MV-4-11 (cell line): ENCODE measurements at places on chromosomes 3 and 15.

DNA sequence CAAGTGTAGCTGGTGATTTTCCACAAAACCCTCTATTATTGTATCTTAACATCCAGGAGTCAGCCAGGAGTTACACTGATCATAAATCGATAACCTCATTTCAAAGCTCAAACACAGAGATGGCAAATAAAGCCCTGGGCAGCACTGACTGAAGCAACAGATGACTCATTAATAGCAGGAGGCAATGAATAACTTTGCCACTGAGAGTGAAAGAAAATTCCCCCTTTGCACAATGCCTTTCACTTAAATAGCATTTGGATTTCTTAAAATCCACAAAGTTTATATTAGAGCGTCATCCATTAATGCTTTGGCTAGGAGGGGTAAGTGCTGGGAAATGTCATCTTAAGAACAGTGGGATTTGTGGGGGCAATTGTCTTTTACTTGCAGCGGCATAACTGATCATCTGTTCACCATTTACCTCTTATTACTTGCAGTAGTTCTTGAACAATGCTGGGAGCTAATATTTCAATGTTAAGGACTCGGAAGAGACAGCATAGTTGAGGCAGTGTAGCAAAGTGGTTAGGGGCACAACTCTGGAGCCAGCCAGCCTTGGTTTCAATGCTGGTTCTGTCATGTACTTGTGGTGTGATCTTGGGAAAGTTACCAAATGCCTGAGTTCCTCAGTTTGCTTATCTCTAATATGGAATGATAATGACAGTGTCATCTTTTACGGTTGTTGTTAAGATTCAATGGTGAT lies 630.4 kb upstream of the TBL1XR1 start:
- DNase-seq = no peak

DNA sequence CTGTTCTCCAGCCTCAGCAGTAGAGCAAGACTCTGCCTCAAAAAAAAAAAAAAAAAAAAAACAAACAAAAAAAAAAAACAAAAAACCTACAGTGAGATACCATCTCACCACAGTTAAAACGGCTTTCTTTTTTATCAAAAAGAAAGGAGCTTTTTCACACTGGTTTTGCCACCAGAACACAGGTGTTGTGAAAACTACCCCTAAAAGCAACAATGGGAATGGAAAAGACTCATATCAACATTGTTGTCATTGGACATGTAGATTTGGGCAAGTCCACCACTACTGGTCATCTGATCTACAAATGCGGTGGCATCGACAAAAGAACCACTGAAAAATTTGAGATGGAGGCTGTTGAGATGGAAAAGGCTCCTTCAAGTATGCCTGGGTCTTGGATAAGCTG lies 24.8 kb upstream of the SLC25A38 start:
- no peak for DNase-seq

- peak; percentile 49 for DNase-seq
Measured at GRCh38 chr3:127013758-127014535, 31.0 kb downstream of the PLXNA1 start.

DNA sequence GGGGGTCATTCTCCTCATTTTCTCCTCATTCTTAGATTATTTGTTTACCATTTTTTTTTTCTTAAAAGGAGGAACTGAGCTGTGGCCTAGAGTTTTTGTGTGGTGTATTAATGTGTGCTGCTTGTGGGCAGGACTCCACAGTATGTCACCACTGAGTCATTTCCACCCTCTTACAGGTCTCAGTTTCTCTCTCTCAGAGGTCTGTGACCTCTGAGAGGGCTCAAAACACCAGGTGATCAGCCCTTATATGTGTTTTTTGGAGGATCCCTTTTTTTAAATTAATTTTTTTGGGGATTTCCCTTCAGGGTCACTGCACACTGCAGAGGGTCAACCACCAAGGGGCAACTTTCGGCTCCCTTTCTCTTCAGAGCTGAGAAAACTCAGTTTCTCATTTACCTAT lies 166.4 kb downstream of the SUCNR1 start:
- peak; percentile 33 for DNase-seq

GRCh38 chr15:63763476-63764123 lies 70.1 kb downstream of the HERC1 start:
- DNase-seq = peak; percentile 58

- no peak for DNase-seq
Measured at GRCh38 chr15:68387381-68388143, 44.4 kb downstream of the ITGA11 start.

DNA sequence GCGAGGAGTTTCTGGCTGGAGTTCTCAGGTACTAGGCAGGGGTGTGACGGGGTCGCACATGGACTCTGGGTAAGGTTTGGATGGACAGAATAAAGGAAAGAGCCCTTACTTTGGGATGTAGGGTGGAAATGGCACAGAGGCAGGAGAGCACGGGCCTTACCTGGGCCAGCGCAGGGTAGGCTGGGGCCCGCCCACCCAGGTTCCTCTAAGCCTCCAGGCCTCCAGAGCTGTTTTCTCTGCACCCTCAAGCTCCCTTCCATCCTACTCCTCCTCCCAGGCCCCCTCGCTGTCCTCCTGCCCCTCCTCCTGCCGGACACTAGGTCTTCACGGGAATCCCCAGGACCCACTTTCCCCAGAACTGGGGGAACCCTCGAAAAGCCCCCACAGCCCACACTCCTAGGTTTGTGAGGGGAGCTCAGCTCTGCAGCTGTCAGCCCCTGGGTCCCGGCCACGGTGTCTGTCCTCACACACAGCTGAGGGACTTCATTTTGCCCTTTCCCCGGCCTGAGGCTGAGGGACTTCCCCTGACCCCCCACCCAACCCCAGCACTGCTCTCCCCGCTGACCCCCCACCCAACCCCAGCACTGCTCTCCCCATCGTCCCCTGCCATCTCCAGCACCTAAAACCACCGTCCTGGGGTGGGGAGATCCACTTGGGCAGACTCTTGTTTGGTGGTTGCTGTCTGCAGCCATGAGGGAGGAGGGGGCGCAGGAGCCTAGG lies 53.0 kb upstream of the PCSK6 start:
- DNase-seq = no peak

DNA sequence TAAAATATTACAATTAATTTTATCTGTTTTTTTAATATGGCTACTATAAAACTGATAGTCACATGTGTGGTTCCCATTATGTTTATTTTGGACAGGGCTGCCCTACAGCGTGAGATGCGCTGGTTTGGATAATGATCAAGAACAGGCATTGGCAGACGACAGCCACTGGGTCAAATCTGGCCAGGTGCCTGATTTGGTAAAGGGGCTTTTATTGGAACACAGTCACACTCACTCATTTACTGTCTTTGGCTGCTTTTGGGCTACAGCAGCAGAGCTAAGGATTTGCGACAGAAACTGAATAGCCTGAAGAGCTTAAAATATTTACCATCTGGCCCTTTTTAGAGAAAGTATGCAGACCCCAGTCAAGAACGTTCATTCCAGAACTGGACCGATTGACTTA lies 724.2 kb upstream of the CFAP20DC start:
- DNase-seq = no peak

DNA sequence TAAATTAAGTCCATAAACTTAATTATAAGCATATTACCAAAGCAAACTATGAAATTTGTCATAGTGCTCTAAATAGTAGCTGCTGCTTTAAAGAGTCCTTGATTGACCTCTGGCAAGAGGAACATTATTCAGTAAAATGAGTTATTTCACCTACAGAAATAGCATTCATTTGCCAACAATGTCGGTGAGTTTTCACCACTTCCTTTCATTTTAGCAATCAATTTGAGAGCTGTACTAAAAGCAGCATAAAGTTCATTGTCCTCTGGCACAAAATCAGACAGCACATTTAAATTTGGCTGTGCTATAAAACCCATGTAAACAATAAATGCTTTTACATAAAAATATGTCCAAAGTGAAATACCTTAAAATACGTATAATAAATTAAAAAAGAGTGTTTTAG lies 1515.7 kb downstream of the SI start:
- no peak for DNase-seq

DNA sequence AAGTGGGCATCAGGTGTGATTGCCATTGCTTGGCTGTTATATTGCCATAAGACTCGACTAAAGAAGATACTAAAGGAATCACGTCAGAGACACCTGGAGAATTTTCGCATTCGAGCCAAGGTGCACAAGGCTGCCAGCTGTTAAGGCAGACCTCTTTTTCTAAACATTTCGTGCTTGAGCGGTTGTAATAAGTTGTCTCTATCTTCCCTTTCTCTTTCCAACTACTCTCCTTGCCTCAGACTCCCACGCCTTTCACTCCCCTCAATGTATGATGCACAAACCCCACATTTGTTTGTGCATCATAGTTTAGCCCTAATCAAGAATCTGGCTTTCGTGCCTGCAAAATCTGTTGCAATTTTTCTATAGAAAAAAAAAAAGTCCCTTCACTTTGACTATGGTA lies 118.0 kb downstream of the IQCH start:
- DNase-seq = no peak

- no peak for DNase-seq
Measured at GRCh38 chr3:10319251-10319650, 1.7 kb downstream of the SEC13 start.

- DNase-seq = no peak
Measured at GRCh38 chr3:108862865-108863798, 40.5 kb downstream of the TRAT1 start.

DNA sequence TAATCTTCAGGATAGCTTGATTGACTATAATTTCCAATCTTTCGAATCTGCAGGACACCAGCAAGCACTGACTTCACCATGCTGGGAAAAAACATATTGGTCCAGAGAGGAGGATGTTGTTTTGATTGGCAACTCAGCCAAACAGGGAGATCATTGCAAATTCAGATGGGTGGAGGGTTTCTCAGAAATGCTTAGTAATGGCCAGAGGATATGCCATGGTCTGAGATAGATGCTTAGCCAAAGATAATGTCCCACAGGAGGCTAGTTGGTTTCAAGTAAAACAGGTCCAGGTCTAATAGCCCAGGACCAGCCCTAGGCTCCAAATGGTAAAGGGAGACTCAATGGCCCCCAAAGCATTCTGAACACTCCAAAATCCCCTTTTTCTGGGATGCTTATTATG lies 46.7 kb upstream of the CCDC80 start:
- DNase-seq = no peak

- no peak for DNase-seq
Measured at GRCh38 chr3:39118079-39118478, 10.6 kb downstream of the TTC21A start.

DNA sequence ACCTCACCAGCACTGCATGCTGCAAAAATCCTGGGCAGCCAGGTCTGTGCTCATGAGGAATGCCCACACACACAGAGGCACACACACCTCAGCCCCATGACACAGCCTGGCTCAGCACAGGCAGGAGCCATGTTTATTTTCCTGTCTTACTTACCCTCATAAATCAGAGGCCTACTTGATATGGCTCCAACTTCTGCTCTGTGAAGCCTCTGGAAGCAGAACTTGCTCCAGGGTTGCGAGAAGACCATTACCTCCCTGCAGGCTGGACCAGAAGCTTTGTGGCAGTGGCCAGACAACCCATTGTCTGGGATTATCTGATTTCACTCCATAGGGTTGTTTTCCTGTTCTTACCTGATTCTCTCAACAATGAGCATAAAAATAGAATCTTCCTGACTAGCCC lies 43.8 kb upstream of the CMTM8 start:
- no peak for DNase-seq

- peak; percentile 80 for DNase-seq
Measured at GRCh38 chr3:182729903-182730674, 63.2 kb upstream of the ATP11B start.

DNA sequence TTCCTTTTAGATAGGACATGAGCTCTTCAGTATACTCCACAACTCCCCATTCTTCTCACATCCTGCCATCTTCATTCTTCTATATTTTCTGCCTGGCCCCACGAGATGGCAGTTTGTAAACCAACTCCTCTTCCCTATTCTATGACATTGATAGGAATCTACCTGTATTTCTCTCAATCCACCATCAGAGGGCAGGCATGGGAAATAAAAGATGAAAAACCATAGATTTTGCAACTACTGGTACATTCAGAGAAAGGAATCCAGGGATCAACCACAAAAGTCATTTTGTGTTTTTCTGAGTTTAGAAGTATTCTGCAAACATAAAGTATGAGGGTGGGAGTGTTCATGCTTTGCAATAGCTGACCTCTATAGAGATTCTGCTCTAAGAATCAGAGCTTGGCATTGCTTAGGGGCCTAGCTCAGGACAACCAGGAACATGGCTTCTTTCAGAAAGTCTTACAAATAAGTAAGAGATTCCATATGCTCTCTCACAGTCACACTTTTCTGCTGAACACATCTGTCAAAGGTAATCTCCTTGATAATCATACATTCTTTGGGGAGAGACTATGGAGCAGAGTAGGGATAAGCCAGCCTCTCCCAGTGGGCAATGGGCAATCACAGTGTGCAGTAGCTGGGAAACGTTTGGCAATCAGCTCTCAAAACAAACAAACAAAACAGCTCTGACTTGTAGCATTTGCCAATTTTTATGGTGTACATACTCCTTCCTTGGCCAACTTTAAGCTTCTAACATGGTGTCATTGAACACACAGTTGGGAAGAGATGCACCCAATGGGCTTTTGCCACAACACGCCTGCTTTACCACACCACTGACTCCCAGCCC lies 43.1 kb upstream of the SLC25A36 start:
- DNase-seq = peak; percentile 83

GRCh38 chr3:10315771-10316344 lies 5.1 kb downstream of the SEC13 start:
- DNase-seq = no peak

DNA sequence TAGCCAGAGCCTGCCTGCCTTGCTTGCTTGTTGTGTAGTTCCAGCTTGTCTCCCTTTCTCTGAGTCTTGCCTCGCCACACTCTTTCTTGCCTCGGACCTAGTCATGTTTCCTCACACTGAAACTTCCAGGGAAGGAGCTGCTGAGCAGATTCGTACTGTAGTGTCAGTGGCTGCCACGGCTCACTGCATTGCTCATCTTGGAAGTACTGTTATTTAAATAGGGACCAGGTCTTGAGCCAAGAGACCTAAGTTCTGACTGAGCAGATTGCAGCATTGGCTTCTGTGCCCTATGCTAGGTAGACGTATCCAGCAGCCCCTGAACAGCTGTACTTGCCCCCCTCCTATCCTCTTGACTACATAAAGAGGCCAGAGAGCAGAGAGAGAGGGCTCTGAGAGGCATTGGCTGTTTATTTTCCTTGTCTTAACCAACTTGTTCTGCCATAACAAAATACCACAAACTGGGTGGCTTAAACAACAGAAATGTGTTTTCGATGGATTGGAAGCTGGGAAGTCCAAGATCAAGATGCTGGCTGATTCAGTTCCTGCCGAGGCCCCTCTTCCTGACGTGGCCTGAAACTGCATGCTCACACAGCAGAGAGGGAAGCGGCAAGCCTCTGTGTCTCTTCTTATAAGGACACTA lies 5.8 kb upstream of the RARRES1 start:
- DNase-seq = no peak

DNA sequence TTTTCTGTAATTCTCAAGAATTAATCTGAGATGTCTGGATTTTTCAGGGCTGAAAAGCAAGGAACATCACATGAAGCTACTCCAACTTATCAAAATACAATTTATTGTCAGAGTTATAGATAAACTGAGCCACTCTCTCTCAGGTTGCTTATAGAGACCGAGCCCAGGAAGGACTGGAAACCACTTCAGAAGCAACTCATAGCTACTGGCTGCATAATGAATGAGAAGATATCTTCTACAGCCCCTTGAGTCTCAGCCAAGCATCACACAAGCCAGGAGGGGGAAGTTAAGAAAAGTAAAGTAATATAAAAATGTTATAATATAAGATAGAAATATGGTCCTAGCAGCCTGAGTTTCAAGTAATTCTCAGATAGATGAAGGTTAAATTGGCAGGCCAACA lies 186.0 kb downstream of the TNIK start:
- DNase-seq = no peak
